Mesendoderm (in vitro differentiated cells): ENCODE measurements at places on chromosomes 7 and 10.

- peak; percentile 88 for DNase-seq
- no peak overlapping the region for H3K27ac ChIP-seq
- no peak overlapping the region for H3K4me3 ChIP-seq
- no peaks in the 10 kb centered on the region for H3K36me3 ChIP-seq
- H3K27me3 ChIP-seq, result no peaks in the 10 kb centered on the region
Measured at GRCh38 chr7:5564894-5565293, 141.3 kb upstream of the TNRC18 start.

- H3K27me3 ChIP-seq, result no peaks in the 10 kb centered on the region
- H3K36me3 ChIP-seq, result no peaks in the 10 kb centered on the region
- DNase-seq, result no peak
- H3K27ac ChIP-seq, result no peak overlapping the region
- H3K4me1 ChIP-seq, result no peaks in the 10 kb centered on the region
Measured at GRCh38 chr10:131683281-131683861, 217.4 kb upstream of the PPP2R2D start.

DNA sequence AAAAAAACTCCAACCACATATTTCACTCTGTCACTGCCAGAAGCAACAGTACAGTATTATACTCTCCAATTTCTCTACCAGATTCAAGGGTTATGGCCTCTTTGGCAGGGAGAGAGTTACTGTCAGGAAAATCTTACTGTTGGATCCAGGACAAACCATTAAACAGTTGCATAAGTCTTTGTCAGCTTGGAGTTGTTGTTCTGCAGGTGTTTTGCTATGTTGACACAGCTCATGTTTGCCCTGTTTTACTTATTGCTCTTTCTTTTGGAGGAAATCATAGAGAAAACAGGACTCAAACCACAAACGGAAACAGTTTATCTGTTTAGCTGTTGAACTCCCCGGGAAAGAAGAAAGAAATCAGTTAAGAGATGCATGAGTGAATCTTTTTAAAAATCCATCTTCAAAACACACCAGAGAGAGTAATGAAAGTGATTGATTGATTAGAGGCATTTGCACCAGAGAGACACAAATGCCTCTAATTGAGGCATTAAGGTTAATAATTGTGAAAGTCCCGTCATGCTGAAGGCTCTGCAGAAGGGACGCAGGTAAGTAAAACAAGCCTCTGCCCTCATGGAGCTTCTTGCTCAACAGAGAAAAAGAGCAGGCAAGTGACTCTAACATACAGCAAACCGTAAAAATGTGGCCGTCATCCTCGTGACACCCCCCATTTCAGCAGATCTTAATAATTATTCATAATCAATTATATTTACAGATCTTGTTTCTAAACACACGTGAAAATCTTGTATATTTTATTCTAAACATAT lies 38.7 kb upstream of the ARHGAP21 start:
- H3K27ac ChIP-seq, result peak overlapping the region; percentile 23
- no peak overlapping the region for H3K4me3 ChIP-seq
- peak; percentile 9 for DNase-seq
- H3K4me1 ChIP-seq, result no peaks in the 10 kb centered on the region
- no peaks in the 10 kb centered on the region for H3K27me3 ChIP-seq
- H3K36me3 ChIP-seq, result no peaks in the 10 kb centered on the region

- H3K27me3 ChIP-seq, result peaks cover 2% of the 10 kb centered on the region
- H3K27ac ChIP-seq, result no peak overlapping the region
- H3K36me3 ChIP-seq, result no peaks in the 10 kb centered on the region
Measured at GRCh38 chr7:32761451-32762205, 129.9 kb downstream of the KBTBD2 start.

GRCh38 chr10:72107325-72108003 lies 19.1 kb upstream of the SPOCK2 start:
- H3K36me3 ChIP-seq, result no peaks in the 10 kb centered on the region
- no peaks in the 10 kb centered on the region for H3K27me3 ChIP-seq
- peak; percentile 14 for DNase-seq
- no peak overlapping the region for H3K4me3 ChIP-seq
- no peaks in the 10 kb centered on the region for H3K4me1 ChIP-seq
